ENCODE measurements at places on chromosomes 4 and X.

DNA sequence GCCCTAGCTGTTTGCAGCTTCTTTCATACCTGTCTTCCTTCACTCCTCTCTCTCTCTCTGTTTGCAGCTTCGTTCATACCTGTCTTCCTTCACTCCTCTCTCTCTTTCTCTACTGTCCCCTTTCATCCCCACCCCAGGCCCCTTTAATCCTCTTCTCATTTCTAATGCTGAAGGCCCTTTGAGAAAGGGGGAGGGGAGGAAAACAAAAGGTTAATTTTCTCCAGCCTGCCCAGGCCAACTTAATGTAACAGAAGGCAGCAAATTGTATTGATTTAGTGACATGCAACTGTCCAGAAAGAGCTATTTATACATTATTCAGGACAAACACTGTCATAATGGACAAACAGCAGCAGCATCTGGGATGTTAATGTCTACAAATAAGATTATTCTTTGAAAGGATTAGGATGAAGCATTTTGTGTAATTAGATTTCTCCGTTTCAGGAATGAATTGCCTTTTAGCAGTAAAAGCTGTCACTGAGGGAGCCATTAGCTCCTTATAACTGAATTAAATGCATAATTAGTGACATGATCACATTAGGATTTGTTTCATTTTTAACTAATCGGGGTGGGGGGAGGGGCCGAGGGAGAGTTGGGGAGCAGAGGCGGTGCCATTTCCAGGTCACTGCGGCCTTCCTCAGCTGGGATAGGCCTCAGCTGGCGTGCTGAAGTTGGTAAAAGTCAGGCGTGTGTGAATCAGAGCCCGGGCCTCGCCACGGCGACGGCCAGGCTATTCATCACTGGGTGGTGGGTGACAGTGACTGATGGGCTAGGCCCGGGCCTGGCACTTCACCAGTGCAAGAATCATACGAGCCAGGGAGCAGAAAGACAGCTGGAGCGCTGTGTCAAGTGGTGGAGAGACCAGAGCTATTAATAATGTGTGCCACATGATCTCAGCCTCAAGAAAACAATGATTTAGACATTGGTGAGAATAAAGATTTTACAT is 174.5 kb downstream of the NKX6-1 start:
- DNase-seq, result no peak

- no peak for DNase-seq
These were observed 133.3 kb upstream of the ZIC3 start for GRCh38 chrX:137432609-137433008.

DNA sequence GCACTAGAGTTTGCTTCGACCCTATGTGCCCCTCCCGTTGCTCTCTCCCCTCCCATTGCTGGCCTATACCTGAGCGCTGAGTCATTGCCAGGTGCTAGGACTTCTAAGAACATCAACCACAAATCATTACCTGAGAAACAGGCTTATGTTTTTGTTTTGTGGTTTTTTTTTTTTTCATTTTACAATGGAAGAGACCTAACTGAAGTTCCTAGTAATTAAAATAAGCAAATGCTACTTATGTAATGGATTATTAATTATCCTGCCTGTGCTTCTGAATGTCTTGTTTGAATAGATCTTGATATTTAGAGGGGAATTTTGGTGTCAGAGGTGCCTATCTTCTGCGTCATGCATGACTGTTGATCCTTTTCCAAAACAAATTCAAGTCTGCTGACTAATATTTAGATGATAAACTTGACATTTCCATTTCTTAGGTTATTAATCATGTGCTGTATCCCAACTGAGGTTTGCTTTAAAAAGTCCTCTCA is 275.4 kb upstream of the CPEB2 start:
- DNase-seq, result no peak

GRCh38 chr4:107351196-107351595 is 315.1 kb upstream of the DKK2 start:
- no peak for DNase-seq

GRCh38 chrX:150436195-150436594 is 73.1 kb downstream of the MAMLD1 start:
- DNase-seq, result no peak

DNA sequence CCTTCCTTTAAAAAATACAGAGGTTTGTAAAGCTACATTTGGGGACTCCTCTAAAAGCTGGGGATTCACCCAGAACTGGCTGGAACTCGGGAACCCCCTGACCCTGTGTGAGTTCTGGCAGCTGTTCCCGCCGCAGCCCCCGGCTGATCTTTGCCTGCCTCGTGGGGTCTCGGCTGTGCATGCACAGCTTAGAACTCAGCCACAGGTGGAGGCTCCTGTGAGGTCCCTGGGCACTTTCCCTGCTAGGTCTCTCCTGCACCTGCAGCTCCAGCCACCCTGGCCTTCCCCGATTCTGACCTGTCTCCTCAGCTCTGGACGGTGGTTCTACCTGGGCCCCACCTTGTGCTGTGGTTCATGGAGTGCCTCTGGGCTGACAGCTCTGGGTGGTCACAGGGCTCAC is 48.6 kb upstream of the HGFAC start:
- DNase-seq, result no peak

DNA sequence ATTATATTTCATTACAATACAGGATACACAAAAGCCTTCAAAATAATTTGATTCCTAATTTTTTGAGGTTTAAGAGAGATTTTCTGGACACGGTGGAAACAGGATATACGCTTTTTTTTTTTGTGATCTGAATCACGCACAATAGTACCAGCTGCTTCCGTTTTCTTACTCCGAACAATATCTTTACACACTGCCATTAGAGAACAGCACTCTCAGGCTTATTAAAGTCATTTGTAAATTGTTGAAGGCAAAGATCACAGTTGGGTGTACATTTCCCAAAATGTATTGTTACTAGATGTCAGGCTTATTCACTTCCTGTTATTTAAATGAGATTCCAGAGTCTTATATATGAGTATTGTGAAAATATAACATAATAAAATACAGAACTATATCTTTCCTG is 71.5 kb downstream of the TMEM47 start:
- no peak for DNase-seq

- DNase-seq, result no peak
These were observed 59.9 kb upstream of the PDGFRA start for GRCh38 chr4:54169176-54169575.

DNA sequence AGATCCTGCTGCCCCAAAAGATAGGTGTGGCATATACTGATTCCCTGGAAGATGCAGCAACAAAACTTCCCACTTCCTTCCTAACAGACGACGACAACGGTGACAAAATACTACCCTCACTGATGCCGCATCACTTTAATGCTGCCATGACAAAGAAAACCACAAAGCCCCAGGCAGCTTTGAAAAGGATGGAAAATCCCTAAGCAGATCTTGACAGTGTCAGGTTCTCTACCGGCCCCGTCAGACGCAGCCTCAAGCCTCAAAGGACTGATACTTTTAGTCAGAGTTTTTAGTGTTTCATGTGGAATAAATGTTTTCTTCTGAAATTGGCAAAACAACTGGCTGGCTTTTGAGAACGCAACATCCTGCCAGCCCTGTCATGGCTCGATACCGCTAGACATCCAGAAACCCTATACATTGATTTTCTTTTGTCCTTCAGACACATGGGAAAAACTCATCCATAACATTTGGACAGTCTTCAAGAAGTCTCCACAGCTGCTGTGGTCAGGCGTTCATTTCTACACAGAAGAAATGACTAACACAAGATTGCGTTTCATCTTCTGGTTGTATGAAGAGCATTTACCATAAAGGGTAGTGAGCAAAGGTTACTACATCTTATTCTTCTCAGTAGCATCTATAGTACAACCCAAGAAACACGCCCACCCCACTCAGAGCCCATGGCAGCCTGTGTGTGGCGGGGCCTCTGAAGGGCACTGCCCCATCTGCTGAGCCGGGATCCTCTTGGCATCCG is 60.1 kb downstream of the GATB start:
- no peak for DNase-seq

- no peak for DNase-seq
These were observed 47.9 kb upstream of the POU4F2 start for GRCh38 chr4:146590801-146591200.

GRCh38 chr4:48683784-48684666 is 96.1 kb downstream of the FRYL start:
- DNase-seq, result no peak

DNA sequence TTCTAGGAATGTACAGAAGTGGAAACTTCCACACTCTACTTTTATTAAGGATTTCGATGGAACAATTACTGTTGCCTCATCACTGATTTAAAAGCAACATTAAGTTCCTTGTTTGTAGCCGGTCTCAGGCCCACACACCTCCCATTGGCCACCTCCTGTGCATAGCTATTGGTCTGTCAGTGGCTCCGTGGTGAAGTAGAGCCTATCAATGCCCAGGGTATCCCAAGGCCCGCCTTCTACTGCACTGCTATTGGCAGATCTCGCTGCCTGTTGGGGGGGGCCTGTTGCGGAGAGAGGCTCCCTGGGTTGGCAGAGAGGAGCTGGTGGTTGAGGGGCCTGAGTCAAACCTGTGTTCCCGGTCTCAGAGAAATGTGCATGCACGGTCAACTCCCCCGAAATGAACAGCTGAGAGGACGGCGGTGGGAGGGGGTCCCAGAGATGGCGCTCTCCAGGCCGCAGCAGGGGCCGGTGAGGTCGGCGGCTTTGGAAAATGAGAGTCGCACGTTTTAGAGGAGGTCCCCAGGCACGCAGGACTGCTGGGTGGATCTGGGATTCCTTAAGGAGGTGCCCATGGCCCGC is 4.9 kb upstream of the ARAF start:
- peak; percentile 88 for DNase-seq

DNA sequence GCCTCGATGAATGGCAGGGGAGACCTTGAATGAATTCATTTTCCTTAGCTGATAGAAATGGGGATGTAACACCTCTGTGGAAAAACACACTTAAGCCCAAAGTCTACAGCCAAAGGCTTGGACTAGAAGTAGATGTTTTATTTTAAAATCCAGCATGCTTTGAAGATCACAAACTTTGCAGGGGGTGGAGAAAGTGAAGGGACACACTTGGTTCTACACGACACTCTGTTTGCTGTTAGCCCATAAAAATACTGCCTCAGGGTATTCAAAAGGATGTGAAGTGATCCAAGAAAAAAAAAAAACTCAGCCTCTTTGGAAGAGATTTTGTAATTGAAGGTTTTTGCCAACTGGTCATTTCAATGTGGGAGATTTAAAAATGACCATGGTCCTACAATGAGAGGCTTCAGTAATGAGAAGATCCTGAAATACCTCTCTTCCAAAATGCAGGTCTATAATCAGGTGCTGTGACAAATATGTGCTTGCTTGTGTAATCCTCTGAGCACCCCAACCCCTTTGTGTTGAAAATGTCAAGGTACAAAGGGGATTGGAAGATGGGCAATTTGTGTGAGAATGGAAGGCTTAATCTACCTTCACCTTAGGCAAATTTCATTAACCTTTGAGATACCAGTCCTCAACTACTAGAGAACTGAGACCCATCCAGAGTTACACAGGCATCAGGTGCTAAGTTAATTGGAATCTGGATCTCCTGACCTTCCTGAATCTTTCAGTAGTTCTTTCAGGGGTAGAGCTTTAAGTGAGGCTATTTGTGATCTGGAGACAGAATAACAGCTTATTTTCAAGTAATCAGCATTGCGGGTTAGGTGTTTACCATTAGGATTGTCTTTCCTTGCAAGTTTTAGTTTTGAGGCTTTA is 82.5 kb downstream of the HS6ST2 start:
- no peak for DNase-seq

GRCh38 chrX:47581731-47582647 is at the start of gene TIMP1:
TSS of gene TIMP1 (plus strand) at chrX:47582436. CDS start at chrX:47583416, 980 bp downstream.
- peak; percentile 90 for DNase-seq

- DNase-seq, result no peak
These were observed 56.2 kb downstream of the LRRC66 start for GRCh38 chr4:51963841-51964517.

DNA sequence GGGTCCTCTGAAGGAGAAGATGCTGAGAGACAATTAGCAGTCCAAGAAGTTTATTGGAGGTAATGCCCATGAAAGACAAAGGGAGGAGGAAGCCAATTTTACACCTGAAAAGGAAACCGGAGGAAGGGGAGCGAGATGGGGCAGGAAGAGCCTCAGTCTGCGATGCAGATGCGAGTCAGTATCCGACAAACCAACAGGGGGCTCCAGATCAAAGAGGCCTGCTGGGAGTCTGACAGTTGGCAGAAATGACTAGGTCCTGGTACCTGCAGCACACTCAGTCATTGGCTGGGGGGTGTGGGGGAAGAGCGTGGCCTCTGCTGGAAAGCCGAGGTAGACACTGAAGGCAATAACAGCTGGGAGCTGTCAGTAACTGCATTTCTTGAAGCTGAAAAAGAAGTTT is 231.1 kb upstream of the CENPE start:
- DNase-seq, result no peak

DNA sequence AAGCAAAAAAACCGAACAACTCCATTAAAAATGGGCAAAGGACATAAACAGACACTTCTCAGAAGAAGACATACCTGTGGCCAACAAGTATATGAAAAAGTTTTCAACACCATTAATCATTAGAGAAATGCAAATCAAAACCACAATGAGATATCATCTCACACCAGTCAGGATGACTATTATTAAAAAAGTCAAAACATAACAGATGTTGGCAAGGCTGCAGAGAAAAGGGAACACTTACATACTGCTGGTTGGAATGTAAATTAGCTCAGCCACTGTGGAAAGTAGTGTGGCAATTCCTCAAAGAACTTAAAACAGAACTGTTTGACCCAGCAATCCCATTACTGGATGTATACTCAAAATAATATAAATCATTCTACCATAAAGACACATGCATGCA is 436.3 kb downstream of the KLHL13 start:
- DNase-seq, result no peak

GRCh38 chrX:26562156-26562555 is 346.2 kb downstream of the MAGEB5 start:
- no peak for DNase-seq

DNA sequence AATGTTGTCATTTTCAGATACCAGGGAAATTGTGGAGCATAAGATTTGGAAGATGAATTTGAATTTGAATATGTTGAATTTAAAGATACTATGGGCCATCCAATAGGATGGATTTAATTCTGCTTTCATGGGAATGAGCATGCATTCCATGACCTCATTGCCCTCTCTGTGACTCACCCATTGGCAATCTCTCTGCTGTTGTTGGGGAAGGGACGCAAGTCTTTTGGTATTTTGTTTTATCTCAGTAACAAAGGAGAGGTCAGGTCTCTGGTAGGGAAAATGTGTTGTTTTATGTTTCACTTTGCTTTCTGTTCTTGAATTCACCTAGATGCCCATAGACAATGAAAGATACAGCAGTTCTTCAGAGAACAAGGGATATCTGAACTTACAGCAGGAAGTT is 42.1 kb upstream of the MAGEA4 start:
- DNase-seq, result no peak

DNA sequence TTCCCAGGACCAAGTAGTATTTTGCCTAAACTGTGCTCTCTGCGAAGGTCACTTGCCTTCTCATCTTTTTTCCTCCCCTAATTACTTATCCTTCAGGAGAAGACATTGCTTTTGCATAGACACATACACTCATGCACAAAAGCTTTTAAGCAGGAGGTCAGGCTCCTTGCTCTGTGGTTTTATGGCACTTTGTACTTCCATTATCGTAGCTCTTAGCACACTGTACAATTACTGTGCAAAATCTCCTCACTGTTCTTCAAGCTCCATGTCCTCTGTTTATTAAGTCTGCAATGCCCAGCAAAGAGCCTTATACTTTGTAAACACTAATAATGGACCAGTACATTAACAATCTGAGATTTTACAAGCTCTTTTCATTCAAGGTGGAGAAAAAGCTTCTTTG is 188.4 kb upstream of the GNPDA2 start:
- DNase-seq, result no peak
